ENCODE measurements at places on chromosomes 7 and 10.

DNA sequence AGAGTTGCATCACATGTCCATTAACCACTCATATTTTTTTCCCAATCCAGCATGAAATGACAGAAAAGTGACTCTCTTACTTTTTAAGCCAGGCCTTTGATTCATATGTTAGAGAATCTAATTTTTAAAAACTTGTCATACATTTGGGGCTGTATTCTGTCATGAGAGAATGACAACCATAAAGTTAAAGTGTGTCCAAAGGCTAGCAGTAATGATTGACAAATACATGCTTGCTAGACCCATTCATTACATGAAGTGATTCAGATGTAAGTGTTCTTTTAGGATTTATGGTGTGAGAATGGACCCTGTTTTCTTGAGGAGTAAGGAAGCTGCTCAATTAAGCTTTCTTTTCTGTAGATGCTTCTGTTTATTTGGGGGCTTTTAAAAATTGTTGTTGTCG lies 75.4 kb downstream of the CSTF2T start:
- H3K4me3 ChIP-seq = no peak overlapping the region
- no peak overlapping the region for H3K27ac ChIP-seq
- no peaks in the 10 kb centered on the region for H3K36me3 ChIP-seq
- no peak for DNase-seq

GRCh38 chr10:48590945-48591344 lies 13.9 kb downstream of the ARHGAP22 start:
- no peaks in the 10 kb centered on the region for H3K36me3 ChIP-seq
- no peaks in the 10 kb centered on the region for H3K4me1 ChIP-seq
- H3K4me3 ChIP-seq = no peak overlapping the region
- no peaks in the 10 kb centered on the region for H3K27me3 ChIP-seq
- no peak overlapping the region for H3K27ac ChIP-seq

GRCh38 chr10:28684157-28684985 lies 7.0 kb downstream of the BAMBI start:
- no peaks in the 10 kb centered on the region for H3K36me3 ChIP-seq
- no peak overlapping the region for H3K27ac ChIP-seq
- no peak for DNase-seq
- no peak overlapping the region for H3K4me3 ChIP-seq
- H3K27me3 ChIP-seq = peaks cover 6% of the 10 kb centered on the region

GRCh38 chr7:100963874-100964273 lies 5.5 kb upstream of the MUC12 start:
- no peak overlapping the region for H3K4me3 ChIP-seq
- H3K36me3 ChIP-seq = no peaks in the 10 kb centered on the region
- no peak overlapping the region for H3K27ac ChIP-seq
- H3K27me3 ChIP-seq = peaks cover 21% of the 10 kb centered on the region
- no peak for DNase-seq

GRCh38 chr10:111076191-111076681 lies 593 bp upstream of the ADRA2A start:
- H3K27ac ChIP-seq = peak overlapping the region; percentile 60
- peaks cover 11% of the 10 kb centered on the region for H3K27me3 ChIP-seq
- H3K4me1 ChIP-seq = peaks cover 10% of the 10 kb centered on the region

DNA sequence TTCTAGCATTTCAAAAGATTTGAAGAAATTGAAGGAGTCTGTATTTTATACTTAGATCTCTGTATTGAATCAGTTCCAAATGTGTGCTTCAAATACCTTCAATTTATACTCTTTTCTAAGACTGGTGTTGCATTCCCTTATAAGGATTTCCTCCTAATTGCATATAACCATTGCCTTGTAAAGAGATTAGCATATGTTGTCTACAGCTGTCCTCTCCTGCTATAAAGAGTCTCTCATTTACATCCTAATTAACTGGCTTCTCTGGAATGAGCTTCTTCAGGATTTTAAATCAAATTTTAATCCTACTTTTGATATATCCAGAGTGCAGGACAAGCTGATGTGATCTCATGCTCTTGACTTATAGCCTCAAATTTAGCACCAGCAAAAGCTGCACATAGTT lies 957.3 kb downstream of the XPNPEP1 start:
- no peak overlapping the region for H3K4me3 ChIP-seq
- no peaks in the 10 kb centered on the region for H3K27me3 ChIP-seq
- H3K4me1 ChIP-seq = no peaks in the 10 kb centered on the region
- DNase-seq = no peak
- H3K36me3 ChIP-seq = no peaks in the 10 kb centered on the region

All from colonic mucosa (tissue), 4 donors.